Stimulated activated CD8-positive, alpha-beta memory T cell treated with anti-CD3 and anti-CD28 coated beads, Interleukin-7, amount 100 ng/mL, for 1 hour (primary cell): ENCODE measurements at places on chromosomes 5 and 9.

GRCh38 chr5:112475747-112476365 lies 56.8 kb upstream of the EPB41L4A start:
- DNase-seq: no peak

DNA sequence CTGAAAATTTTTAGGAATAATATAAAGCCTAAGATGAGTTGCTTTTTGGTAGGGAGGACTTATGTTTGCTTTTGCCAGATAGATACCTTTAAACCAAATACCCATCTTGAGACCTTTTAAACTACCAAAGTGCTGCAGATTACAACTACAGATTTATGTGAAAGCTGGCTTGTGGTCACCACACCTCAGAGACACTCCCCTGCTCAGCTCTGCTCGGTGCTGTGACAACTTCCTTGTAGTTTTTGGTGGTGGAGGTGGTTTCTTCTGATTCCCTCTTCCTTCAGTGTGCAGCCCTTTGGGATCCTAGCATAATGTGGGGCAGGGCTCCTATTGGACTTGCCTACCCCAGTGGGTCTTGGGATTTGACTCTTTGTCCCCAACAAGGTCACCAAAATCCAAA lies 29.2 kb downstream of the GARNL3 start:
- DNase-seq: no peak

GRCh38 chr9:75451505-75451904 lies 363.2 kb downstream of the OSTF1 start:
- DNase-seq: no peak

DNA sequence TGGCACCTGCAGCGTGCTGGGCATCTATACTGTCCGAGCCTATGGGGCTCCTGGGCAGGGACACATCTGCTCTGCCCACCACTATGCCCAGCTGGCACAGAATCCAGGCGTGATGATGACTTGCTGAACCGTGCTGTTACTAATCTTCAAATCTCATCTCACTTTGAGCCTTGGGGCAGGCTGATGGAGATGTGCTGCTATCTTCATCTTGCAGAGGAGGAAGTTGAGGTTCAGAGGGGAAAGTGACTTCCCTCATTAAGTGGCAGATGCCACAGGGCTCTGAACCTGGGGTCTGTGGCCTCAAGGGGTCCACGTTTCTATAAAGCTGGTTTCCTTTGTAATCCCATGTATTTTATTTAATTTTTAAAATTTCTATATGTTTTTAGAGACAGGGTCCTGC lies 4.7 kb downstream of the SLC2A6 start:
- DNase-seq: no peak

DNA sequence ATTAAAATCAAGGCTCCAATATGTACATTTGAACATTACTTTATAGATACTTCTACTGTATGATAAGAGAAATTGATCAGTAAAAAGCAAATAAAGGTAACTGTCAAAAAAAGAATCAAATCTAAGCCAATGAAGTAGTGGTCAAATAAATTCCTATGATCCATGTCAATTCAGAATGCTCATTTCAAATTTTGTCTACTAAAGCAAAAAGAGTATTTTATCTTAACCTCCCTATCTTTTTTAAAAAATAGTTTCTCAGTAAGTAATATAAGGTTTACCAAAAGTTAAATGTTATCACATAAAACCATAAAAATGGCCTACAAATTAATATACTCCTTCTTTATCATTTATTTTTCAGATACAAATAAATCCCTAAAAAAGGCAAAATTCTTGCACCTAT lies 165.9 kb downstream of the AGTPBP1 start:
- DNase-seq: no peak

DNA sequence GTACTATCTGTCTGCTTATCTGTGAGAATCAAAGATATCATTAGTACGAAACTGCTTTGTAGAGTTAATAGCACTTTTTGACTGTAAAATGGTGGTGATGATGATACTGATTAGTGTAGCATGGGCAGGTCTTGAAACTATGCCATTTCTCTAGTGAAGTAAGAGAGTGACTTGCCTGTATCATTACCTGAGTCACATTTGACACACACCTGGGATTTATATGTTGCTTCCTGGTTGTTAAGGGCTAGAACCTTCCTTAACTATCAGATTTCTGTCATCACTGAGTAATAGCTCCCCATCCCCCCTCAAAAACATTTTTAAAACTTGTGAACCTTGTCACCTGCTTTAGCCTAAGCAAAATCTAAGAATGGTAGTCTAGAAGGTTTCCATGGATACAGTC lies 135.6 kb upstream of the RORB start:
- no peak for DNase-seq

DNA sequence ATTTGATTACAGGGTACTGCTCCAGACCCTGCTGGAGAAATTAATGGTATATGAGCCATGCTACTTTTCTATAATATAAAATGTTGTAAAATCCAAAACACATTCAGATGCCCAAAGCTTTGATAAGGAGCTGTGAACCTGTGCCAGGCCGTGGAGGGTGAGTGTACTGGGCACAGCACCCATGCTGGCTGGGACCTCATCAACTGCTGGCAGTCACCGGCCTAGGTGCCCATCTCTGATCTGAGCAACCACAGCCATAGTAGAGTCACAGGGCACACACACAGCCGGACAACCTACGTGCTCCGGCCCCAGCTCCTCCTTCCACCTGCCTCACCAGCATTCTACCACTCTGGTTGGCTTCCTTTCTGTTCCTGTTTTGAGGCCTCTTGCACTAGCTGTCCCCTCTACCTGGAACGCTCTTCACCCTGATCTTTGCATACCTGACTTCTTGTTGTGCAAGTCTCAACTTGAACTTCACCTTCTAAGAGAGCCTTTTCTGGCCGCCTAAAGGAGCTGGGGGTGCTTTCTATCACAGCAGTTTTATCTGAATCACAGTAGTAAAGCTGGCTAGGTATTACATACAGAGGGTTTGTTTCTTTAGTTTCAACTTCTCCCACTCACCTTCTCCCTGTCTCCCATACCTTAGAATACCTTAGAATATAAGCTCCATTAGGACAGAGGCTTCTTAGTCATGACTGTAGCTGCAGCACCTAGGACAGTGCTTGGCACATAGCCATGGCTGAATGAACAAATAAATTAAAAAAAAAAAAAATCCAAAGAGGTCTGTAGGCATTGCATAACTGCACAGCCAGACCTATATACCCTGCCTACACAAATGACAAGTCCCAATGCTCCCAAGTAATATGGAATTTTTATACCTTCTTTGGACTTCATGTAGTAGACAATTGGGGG lies 51.7 kb downstream of the MED27 start:
- no peak for DNase-seq

DNA sequence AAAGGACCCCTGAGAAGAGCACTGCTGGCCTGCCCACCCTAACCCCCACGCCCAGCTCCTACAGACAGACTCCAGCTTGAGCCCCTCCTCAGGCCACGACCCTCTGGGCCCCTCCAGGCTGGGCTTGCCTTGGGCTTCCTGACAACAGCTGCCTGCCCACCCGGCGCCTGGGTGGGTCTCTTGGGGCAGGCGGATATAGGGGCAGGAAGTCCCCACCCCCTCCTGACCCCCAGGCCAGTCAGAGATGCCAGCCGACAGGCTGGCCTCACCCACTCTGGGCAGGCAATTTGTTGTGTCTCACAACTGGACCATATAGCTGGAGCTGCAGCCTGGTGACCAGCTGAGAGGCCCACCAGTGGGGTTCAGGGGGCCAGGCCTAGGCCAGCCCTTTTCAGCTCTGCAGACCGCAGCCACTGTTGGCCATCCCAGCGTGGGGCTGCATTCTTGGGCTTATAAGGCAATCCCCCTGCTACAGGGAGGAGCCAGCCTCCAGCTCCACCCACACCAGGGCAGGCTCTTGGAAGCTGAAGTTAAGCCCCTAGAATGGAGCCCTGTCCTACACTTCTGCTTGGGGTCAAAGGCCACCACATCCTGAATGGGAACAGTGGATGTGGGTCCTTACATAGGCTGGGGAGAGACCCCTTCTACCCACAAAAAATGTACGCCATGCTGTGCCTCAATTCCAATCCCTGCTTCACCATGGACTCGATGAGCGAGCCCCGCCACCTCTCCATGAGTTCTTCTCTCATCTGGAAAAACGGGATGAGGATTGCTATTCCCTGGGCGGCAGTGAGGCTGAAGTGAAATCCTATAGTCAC lies 2.0 kb downstream of the PDLIM7 start:
- DNase-seq: no peak
